ENCODE measurements at places on chromosomes 13 and 19.

DNA sequence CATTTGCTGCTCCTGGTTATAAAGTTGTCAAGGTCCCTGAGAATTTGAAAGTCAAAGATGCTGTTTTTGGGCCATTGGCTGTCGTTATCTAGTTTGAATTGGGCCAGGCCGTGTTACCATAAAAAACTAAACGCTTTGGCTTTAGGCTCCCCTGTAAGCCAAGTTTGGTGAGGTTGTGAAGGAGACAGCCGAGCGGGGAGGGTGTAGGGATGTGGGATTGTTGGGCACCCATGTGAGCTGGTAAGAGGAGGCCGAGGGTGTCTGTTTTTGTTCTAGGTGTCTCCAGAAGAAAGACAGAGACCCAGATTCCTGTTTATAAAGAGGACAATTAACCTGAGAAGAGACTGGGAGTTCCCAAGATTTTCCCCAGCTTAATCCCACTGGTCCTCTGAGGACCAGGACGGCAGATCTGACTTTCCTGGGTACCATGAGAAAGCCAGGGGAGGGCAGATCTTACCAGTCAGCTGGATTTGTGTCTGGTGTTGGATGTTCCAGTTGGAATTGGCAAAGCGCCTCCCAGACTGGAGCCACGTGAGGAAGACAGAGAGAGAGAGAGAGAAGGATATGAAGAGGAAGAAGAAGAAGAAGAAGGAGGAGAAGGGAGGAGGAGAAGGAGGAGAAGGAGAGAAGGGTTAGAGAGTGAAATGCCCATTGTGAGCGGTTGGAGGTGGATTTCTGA is 25.1 kb downstream of the TMEM255B start:
- no peak for DNase-seq

DNA sequence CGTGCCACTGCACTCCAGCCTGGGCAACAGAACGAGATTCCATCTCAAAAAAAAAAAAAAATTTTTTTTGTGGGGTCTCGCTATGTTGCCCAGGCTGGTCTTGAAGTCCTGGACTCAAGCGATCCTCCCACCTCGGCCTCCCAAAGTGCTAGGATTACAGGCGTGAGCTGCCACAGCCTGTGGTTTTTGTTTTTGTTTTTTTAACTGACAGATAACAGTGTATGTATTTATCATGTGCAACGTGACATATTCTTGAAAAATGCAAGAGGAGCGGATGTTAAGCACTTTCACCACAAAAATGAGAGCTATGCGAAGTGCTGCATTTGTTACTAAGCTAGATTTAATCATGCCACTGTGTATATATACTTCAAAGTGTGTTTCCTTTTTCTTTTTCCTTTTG is 49.0 kb downstream of the ARHGEF18 start:
- no peak for DNase-seq

GRCh38 chr19:548886-549830 is 5.3 kb downstream of the GZMM start:
- DNase-seq, result no peak

DNA sequence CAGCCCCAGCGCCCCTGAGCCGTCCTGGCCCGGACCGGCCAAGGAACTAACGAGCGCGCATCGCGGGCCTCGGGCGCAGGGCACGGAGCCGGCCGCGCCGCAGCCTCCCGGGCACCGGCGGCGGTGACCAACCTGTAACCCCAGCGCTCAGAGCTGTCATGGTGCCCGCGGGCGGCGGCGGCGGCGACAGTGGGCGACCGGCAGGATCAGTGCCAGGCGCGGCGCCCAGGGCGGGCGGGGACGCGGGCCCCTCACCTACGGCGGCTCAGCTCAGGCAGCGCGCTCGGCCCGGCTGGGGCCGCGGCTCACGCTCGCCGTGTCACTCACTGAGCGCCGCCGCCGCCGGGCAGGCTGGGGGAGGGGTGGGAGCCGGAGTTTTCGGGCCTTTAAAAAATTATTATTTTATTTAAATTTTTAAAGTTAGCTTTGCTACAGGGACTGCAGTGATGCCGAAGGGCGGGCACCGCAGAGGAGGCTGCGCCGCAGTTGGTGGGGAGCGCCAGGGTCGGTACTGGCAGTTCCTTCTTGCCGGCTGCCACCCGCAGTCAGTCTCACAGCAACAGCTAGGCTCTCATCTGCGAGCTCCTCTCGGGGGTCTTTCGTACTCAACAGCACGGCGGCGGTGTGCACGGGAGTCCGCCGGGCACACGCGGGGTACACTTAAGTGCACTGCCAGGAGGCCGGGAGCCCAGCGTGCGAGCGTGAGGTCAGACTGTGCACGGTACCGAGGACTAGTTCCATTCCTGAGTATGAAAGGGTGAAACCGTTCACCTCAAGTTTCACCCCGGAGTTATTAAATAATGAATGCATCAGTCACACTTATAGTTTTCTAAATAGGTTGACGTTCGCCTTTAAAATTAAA is at the start of gene NALCN:
Gene NALCN (minus strand): TSS at position 328 of the 862 bp plus-strand sequence. CDS start 17,382 bp downstream, outside the sequence.
- DNase-seq, result no peak

DNA sequence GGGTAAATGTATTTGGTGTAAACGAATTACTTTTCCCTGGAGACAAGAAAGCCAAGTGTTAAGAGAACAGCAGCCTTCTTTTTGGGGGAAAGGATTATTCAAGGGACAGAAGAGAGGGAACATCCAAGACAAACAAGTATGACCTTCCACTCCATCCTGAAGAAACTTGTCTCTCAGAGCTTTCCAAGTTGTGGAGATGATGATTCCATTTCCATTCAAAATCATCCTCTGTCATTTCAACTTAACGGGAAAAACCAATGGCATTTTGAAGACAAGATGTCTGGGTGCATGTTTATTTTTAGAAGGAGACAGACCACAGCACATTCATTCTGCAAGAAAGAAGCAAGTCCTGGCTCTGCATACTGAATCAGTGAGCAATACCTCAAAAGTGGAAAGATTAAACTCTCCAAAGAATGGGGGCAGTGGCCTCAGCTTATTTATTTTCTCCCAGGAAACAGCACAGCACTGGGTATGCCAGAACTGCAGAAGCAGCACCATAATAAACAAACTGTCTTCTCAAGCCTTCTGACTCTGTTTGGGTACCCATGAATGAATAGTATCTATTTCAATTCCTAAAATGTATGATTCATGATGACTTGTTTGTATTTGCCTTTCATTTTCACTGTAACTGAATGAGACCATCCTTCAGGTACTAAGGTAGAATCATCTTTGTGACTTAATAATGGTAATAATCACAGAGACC is 541.0 kb downstream of the RFC3 start:
- DNase-seq, result no peak

GRCh38 chr13:33284031-33284430 is 1.5 kb downstream of the STARD13 start:
- DNase-seq, result no peak

GRCh38 chr13:40342461-40342860 is 324.0 kb downstream of the FOXO1 start:
- DNase-seq, result no peak

- peak; percentile 13 for DNase-seq
Measured at GRCh38 chr13:32164622-32165268, 133.2 kb downstream of the FRY start.

GRCh38 chr13:69194130-69194529 is 913.5 kb upstream of the ATXN8OS start:
- no peak for DNase-seq

- peak; percentile 3 for DNase-seq
Measured at GRCh38 chr13:46831588-46832194, 34.7 kb upstream of the ESD start.

GRCh38 chr19:33634361-33635091 is 12.8 kb downstream of the CHST8 start:
- DNase-seq, result no peak

DNA sequence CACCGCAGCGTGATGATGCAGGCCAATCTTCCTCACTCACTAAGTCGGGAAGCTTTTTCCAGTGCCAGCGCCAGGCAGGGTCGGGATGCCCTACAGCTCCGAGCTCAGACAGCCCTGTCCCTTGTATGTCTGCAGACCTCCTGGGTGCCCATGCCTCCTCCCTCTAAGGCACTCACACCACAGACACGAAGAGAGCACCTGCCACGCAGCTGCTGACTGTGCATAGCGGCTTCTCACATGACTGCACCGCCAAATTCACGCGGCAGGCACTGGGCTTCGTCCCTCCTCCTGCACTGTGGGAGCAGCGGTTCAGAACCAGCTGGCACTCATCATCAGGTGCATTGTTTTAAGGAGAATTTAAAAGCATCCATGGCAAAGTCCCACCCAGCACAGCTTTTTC is 88.1 kb downstream of the SLC7A1 start:
- DNase-seq, result no peak

DNA sequence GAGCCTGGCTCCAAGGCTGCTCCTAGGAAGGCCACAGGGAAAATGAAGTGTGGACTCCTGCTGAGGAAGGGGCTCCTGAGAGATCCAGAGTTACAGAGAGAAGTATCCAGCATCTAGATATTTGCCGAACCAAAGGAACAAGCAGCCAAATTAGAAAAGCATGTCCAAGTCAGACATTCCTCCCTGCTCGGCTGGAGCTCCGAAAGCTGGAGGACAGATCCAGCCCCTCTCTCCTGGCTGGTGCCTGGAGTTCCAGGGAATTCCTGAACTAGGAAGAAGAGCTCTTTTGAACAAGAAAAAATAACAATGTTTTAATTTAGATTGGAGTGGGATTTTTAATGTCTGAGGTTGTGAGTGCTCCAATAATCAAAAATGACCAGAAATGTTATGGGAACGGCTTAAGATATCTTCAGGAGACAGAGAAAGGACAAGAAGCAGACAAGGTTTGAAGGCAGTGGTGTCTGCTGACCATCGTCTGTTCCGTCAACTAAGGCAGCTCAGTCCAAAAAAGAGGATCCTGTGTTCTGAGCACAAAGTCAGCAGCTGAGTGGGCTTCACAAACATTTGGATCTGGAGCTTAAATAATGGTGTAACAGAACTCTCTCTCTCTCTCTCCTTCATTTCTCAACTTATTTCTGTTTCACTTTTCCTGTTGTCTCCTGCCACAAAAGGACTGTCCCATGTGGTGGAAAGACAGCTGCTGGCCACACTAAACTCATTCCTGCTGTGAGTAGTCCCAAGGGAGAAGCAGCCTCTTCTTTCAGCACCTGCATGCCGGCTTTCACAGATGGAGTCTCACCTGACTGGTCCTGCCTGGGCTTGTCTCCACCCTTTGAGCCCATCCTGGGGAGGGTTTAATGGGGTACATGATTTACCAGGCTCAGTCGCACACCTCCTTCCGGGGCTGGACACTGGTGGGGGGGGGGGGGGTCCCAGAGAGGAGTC is 31.5 kb upstream of the IRS2 start:
- no peak for DNase-seq

- DNase-seq, result no peak
Measured at GRCh38 chr13:74868049-74868448, 613.9 kb downstream of the TBC1D4 start.

GRCh38 chr13:21242236-21242635 is 65.8 kb downstream of the MRPL57 start:
- no peak for DNase-seq

GRCh38 chr13:50078895-50079654 is 63.8 kb downstream of the KCNRG start:
- DNase-seq, result no peak

DNA sequence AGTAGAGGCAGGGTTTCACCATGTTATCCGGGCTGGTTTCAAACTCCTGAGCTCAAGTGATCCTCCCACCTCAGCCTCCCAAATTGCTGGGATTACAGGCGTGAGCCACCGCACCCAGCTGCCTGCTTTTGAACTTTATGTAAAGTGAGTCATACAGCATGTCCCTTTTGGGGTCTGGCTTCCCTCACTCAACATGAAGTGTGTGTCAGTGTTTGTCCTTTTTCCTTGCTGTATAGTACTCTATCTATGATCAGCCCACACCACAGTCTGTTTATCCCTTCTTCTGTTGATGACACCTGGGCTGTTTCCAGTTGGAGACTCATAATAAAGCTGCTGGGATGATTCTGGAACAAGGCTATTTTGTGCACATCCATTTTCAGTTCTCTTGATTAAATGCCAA is 2.1 kb downstream of the SPIB start:
- DNase-seq, result no peak

- DNase-seq, result no peak
Measured at GRCh38 chr19:3433313-3433712, 47.0 kb downstream of the SMIM24 start.

DNA sequence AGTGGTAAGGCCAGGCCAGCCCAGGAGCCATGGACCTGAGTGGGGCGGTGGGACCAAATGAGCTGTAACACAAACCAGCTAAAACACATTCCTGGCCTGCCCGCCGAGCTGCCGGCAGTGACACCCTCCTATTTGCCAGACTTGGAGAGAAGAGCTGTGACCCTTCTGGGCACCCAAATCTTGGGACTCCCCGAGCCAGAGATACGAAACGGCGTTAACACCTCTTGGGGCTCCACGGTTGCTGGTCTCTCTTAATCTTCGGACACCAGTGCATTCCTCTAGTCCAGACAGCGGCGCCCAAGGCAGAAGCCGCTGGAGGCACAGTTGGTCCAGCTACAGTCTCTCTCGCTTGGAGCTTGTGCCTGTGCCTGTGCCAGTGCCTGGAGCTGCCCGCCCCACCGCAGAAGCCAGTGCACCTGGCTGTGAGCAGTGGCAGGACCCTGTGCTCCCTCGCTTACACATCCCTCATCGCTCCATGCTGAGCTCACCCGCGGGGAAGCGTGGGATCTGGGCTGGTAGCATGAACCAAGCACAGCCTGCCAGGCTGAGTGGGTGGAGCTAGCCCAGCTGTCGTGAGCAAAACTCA is 147.2 kb upstream of the KLHL1 start:
- no peak for DNase-seq

GRCh38 chr13:50322006-50322405 is 306.8 kb downstream of the KCNRG start:
- DNase-seq, result no peak

DNA sequence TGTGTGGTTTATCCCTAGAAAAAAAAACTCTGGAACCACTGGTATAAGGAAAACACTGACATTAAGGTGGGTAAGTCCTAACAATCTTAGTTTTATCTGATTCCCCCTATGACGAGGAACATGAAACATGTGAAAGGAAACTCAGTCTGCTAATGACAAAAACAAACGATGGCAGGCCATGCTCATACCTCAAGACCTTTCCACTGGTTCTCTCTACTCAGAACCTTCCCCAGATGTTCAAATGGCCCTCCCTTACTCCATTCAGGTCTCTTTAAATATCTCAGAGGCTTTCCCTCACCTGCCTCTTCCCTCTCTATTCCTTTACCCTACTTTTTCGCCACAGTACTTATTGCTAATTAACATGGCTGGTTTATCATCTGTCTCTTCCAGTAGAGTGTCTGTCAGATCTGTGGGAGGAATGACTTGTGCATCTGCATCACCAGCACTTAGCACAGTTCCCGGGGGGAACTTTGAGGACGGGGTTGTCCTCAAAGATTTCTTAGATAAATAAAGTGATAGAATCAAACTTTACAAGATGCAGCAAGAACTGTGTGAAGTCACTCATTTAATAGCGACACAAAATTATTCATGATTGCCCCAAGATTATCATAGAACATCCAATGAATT is 1.5 kb downstream of the TUBGCP3 start:
- DNase-seq, result no peak

Data from stimulated activated CD4-positive, alpha-beta T cell treated with anti-CD3 and anti-CD28 coated beads, Interleukin-1b, Interleukin-23, amount 100 ng/mL, for 48 hours (primary cell).